ENCODE measurements at places on chromosomes 5 and 9. TPM values are rescaled to one million over a fixed set of nuclear protein-coding genes. Genes with fewer than 3 reads are reported as not detected.

- no peak for DNase-seq
Measured at GRCh38 chr9:11755951-11756350, 937.2 kb upstream of the TYRP1 start.

Gene MEGF10
- polyA plus RNA-seq = 0.83 TPM

Gene IFNB1
- not detected for polyA plus RNA-seq

Gene GRIA1
- polyA plus RNA-seq = 2.8 TPM

GRCh38 chr9:97892421-97892820, 29.9 kb downstream of the TRMO start:
- DNase-seq = no peak

- no peak for DNase-seq
Measured at GRCh38 chr9:5468850-5469249, 18.5 kb downstream of the CD274 start.

Gene STK32A
- polyA plus RNA-seq = 10.7 TPM

DNA sequence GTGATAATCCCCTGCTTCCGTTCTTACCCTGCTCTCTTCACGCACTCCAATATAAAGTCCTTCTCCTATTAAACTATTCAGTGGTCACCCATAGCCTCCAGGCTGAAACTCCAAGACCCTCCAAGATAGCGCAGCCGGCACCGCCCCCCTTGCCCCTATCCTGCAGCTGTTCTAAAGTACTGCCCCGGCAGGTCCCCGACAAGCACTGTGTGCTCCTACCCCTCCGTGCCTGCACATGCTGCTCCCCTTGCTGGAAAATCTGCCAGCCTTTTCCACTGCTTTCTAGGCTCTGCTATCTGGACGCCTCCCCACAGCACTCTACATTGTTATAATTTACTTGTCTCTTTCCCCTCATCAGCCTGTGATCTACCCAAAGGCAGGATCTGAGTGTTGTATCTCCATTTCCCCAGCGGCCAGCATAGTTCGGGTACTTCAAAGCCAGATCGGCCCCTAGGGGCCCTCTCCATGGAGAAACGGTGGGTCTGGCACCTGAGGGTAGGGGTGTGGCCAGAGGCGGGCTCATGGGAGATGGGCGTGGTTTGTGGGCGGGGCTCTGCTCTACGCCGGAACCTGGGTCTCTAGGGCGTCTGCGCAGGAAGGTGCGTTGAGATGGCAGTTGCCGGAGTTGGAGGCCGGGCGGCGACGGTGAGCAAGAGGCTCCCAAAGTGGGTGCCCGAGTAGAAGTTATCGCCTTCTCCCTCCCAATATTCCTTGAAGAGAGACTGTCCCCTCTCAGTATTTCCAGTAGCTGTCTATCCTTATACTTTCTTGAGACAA, 83.5 kb upstream of the RUSC2 start:
- peak; percentile 15 for DNase-seq

DNA sequence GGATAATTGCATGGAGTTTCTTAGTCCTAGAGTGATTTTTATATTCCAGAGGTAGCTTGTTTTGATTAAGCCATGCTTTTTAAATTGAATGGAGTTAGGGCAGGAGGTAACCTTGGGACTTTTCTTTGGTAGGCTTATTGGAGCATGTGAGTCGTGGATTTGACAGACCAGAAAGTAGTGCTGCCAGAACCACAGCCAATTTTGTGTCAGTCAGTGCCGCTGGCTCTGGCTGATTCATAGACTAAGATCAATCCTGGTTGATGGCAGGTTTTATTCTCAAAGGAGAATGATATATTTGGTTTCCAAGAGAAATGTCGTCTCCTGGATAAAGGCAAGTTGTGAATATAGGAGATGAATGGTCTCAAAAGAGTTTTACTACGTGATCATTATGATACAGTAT, 20.3 kb downstream of the RAI14 start:
- DNase-seq = no peak
